ENCODE measurements at places on chromosomes 7 and 10. TPM values are rescaled to one million over a fixed set of nuclear protein-coding genes. Genes with fewer than 3 reads are reported as not detected.

The SPDYE2 gene
- not detected for total RNA-seq

The SLC13A4 gene
- 0.62 TPM for total RNA-seq

The KCNK18 gene
- not detected for total RNA-seq

The HTR7 gene
- total RNA-seq = 1.0 TPM

The COBL gene
- 0.46 TPM for total RNA-seq

The ELN gene
- total RNA-seq = 999 TPM

The TAS2R3 gene
- 2.2 TPM for total RNA-seq

The NPY4R gene
- total RNA-seq = not detected

The STK17A gene
- 32.2 TPM for total RNA-seq

The PDE6C gene
- not detected for total RNA-seq

DNA sequence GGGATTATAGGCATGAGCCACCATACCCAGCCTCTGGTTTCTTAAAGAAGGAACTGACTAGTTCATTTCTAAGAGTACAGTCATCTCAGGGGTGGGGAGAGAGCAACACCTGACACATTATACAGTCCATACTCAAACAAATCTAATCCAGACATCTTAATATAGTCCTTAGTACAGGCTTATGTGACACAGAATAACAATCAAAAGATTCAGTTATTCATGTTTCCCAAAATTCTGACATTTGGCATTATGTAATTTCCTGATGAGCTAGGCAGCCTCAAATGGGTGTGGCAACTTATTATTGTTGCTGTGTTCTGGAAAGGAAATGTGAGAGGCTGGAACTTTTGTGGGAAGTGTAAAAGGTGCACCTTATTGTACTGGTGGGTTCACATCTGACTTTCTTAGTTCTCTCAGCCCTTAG, 116.3 kb downstream of the WDFY4 start:
- no peak for DNase-seq

GRCh38 chr7:33261585-33261984, 132.2 kb downstream of the BBS9 start:
- DNase-seq = no peak

GRCh38 chr7:142795339-142795863, 24.6 kb downstream of the PRSS2 start:
- no peak for DNase-seq

- DNase-seq = no peak
Observed at GRCh38 chr7:69184339-69184738, 413.9 kb upstream of the AUTS2 start.

DNA sequence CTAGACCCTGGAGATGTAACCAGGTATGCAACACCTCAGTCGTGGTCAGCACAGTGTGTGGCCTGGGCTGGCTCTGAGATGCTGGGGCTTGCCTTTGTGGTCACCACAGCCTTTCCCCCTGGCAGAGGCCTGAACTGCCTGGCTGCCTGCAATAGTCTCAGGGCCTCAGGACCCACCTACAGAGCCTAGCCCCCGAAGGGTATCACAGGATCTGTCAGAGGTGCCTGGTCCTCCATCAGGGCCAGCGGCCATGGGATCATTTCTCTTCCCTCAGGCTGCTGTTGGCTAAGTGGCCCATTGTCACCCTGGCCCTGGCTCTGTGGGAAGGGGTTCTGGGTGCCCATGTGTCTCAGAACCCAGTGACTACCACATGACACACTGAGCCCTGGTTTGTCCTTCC, 141.6 kb downstream of the CYP26A1 start:
- no peak for DNase-seq

GRCh38 chr7:32259931-32260596, 189.9 kb upstream of the PDE1C start:
- no peak for DNase-seq

DNA sequence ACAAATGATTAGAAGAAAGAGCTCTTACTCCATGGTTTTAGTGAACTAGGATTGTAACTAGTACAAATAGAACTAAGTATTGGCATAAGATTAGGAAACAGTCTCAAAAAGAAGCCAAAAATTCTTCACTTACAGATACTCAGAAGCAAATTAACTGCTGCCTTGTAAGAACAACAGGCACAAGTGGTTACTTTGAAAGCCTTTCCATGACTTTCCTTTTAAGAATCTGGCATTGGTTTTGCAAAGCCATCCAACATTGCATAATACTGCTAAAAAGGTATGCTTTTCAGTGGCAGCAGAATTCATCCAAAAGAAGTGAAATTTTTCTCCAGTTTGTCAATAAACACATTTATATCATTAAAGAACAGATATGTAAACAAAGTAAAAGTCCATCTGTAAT, 126.8 kb upstream of the ODAD2 start:
- no peak for DNase-seq

GRCh38 chr10:69102440-69102839, 14.5 kb downstream of the SRGN start:
- DNase-seq = no peak

- DNase-seq = no peak
Observed at GRCh38 chr7:613442-614140, 93.9 kb upstream of the PDGFA start.

GRCh38 chr10:130301021-130301892, 165.1 kb downstream of the GLRX3 start:
- peak; percentile 94 for DNase-seq

DNA sequence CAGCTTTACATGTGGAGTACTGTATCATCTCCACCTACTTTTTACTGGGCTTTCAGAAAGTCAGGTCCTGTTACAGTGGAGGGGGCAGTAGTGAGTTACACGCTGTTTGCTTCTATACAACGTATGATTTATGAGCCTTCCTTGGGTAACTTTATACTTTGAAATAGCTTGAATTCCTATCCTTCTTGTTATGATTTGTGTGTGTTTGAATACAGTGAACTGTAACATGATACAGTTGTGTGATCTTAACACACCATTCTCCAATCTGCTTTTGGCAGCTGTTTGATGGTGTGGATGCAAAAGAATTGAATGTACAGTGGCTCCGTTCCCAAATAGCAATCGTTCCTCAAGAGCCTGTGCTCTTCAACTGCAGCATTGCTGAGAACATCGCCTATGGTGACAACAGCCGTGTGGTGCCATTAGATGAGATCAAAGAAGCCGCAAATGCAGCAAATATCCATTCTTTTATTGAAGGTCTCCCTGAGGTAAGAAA, 41.7 kb downstream of the SP8 start:
- no peak for DNase-seq

- DNase-seq = no peak
Observed at GRCh38 chr10:107059872-107060271, 104.6 kb downstream of the SORCS1 start.

GRCh38 chr10:34153663-34154382, 661.3 kb downstream of the PARD3 start:
- no peak for DNase-seq

DNA sequence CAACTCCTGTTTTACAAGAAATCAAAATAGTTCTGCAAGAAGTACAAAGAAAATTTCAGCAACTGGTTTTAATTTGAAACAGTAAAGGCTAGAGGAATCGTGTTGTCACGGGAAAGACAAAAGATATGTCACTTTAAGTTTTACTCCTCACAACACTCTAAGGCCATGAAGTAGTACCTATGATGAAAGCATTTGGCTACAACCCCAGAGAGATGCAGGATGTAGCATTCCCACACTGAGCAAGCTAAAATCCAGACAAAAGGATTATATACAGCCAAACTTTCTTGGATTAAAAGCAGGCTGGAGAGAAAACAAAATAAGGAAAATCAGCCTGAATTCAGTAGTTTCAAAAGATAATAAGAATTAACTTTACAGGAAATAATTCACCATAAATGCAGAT, 245.5 kb upstream of the STEAP1 start:
- no peak for DNase-seq

DNA sequence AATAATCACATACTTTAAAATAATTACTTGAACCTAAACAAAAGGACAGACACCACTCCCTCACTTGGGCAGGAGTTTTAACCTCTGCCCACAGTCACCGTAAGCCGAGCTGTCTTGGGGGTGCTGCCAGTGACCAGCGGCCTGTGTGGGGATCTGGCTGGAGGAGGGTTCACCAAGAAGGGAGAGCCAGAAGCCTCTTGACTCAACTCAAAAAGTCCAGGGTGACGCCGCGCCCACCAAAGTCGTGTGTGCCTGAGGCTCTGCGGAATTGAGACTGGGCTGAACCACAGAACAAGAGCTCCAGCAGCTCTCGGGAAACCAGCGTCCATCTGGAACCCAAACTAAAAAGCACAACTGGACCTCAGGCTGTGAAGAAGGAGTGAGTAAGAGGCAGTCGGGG, 35.8 kb downstream of the ZFAND2A start:
- peak; percentile 87 for DNase-seq

- DNase-seq = no peak
Observed at GRCh38 chr7:8065356-8065813, 96.8 kb downstream of the GLCCI1 start.

DNA sequence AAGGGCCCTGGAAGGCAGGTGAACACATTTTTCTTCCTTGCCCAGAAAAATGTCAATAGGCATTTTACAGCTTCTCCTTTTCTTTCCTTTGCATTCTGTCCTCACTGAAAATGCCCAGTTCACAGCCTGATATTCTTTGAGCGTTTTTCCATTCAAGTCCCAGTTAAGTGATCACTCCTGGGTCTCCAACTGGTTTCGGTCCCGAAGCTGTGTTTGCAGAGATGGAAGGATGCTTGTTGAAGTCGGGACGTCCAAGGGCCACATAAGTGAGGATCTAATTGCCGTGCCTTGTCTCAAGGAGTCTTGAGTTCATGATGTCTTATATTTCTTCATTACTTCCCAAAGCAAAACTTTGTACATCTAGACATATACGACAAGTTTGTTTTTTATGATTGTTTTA, 208.7 kb upstream of the PRKCQ start:
- DNase-seq = no peak

Measured in posterior vena cava (tissue), 2 donors.